GM23338 (cell line): ENCODE measurements at places on chromosomes 5 and 9. TPM values are rescaled to one million over a fixed set of nuclear protein-coding genes. Genes with fewer than 3 reads are reported as not detected.

GRCh38 chr5:95809414-95809960 lies 13.0 kb downstream of the GLRX start:
- no peaks in the 10 kb centered on the region for H3K27me3 ChIP-seq
- no peak for DNase-seq
- H3K4me3 ChIP-seq = no peak overlapping the region
- no peaks in the 10 kb centered on the region for H3K36me3 ChIP-seq
- no peak overlapping the region for H3K27ac ChIP-seq
- peaks cover 21% of the 10 kb centered on the region for H3K4me1 ChIP-seq

DNA sequence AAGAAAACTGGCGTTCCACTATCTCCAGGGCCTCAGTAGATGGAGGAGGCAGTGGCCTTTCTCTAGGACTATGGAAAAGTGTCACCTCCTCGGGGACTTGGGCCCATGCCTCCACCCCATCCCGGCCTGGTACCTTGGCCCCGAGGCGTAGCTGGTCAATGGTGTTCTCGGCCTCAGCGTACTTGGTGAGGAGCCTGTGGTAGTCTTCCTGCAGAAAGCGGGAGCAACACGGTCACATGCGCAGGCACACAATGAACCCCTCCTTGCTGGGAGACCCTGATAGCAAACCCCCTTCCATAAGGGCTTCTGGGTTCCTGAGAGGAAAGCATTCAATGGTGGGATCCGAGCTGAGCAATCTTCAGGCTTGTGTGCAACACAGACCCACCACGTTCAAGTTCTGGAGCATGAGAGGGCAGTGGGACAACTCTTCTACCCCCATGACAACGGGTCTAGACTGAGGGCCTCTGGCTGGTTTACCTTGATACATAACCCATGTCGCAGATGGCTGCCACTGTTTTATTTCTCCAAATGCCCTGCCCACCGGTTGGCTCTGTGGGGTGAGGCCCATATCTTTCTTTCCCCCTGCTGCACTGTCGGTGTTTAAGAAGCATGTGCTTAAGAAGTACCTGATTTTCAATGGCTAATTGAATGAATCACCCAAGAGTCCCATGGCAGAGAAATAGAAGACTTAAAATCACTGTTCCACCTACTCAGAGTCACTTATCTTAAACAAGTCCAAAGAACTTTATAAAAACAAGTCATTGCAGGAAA lies 13.6 kb downstream of the AKNA start:
- no peak for DNase-seq
- no peaks in the 10 kb centered on the region for H3K27me3 ChIP-seq

- no peak overlapping the region for H3K27ac ChIP-seq
- DNase-seq = peak; percentile 45
- H3K36me3 ChIP-seq = peaks cover 5% of the 10 kb centered on the region; the same call in 1 of the 2 replicates
- peaks cover 100% of the 10 kb centered on the region for H3K27me3 ChIP-seq
- peak overlapping the region; percentile 78 for H3K4me3 ChIP-seq
Observed at GRCh38 chr9:99825172-99826046, 3.7 kb downstream of the NR4A3 start.

DNA sequence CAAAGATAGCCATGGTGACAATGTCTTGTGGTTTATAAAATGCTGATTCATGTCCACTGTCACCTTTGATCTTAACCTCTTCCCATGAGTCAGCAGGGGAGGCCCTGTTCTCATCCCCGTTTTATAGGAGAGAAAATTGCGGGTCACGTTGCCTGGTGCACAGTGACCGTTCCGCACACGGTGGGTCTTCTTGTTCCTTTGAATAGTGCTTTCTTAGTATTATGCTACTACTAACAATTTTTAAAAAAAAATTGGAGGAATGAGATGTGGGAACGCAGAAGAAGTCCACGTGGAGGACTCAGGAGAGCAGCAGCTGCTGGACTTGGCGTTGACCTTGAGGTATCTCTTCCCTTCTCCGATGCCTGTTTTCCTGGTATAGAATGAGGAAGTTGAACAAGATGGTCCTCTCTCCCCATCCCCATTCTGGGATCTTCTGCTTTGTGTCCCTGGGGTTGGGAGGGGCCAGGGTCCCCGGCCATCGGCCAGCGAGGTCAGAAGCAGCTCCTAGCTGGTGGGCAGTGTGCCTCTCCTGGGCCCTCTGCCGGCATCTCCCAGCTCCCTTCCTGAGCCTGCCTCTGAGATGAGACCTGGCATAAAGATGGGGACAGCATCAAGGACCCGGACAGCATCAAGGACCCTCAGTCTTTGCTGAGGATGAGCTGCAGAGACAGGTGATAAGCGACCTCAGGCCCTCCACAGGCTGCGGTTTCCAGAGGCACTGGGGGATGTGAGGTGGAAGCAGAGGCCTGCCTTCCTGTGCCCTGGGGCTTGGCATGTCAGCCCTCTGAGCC lies 143.9 kb downstream of the C9orf50 start:
- no peak overlapping the region for H3K4me3 ChIP-seq
- peaks cover 22% of the 10 kb centered on the region for H3K27me3 ChIP-seq
- H3K27ac ChIP-seq = no peak overlapping the region
- DNase-seq = no peak

- no peak for DNase-seq
- no peak overlapping the region for H3K27ac ChIP-seq
- H3K4me3 ChIP-seq = no peak overlapping the region
Observed at GRCh38 chr5:159781626-159782157, 134.6 kb upstream of the ADRA1B start.

Gene DDX41
- total RNA-seq = 115 and 139 TPM in 2 replicates
